Activated T-helper 17 cell treated with anti-CD3 and anti-CD28 coated beads, Interleukin-2, amount 50 U/mL, for 72 hours (primary cell): ENCODE measurements at places on chromosomes 5 and 9.

DNA sequence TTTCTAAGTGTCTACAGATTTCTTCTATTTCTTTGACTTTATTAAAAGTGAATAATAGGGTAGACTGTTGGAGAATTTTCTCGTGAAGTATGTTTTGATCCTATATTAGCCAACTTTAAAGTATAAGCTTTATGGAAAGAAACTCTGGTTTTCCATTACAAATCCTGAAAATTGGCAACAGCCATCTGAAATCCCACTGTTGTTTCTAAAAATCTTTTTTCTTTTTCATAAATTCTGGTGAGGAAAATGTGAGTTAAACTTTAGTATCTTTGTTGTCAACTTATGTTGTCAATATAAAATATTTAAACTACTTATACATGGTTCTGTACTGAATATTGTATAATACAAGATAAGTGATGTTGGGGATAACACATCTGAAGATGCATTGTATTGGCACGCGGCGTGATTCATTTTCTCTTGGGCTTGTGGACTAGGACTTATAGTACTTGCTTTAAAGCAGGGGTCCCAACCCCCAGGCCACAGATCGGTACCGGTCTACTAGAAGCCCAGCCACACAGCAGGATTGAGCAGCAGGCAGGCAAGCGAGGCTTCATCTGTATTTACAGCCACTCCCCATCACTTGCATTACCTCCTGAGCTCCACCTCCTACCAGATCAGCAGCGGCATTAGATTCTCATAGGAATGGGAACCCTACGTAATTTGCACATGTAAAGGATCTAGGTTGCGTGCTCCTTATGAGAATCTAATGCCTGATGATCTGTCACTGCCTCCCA lies 12.7 kb downstream of the MAMDC2 start:
- no peak for ATAC-seq

DNA sequence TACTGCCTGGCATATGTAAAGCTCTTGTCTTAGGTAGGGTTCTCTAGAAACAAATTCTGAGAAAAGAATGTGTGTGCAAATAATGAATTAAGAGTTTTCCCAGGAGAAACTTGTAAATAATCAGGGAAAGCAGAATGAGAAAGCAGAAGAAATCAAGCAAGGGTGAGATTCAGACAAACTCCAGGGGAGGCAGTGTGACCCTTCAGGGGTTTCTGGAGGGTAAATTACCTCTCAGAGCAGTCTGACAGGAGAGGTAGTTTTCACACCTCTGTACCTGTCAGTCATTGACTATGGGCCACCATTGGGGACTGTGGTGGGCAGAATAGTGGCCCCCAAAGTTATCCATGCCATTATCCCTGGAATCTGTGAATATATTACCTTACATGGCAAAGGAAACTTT lies 124.6 kb downstream of the KCTD16 start:
- no peak for ATAC-seq

- ATAC-seq = no peak
Measured at GRCh38 chr5:149932445-149933350, 11.9 kb downstream of the PDE6A start.

DNA sequence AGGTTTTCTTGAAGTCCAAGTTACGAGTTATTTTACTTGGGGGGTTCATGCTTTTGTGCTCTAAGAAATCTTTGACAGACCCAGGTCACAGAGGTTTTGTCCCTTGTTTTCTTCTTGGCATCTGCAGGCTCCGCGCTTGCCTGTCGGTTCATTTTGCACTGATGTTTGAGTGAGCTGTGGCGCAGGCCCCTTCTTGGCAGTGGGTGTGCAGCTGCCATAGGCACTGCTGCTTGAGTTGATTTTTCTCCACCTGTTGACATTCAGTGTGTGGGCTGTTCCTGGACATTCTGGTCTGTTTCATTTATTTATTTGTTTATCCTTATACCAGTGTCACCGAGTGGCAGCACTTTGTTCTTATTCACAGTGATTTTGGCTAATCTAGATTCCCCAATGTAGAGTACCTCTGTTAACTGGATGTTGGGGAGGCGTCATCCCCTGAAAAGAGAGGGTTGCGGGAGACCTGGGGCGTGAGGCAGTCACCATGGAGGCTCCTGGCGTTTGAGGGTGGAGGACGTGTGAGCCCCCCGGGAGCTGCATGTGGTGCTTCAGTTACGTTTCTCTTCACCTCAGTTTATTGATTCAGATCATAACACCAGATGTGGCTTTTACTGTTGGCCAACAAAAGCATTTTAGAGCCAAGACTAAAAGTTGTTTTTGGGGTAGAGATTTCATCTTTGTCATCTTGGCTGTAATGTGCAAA lies 121.4 kb upstream of the CACNA1B start:
- no peak for ATAC-seq

DNA sequence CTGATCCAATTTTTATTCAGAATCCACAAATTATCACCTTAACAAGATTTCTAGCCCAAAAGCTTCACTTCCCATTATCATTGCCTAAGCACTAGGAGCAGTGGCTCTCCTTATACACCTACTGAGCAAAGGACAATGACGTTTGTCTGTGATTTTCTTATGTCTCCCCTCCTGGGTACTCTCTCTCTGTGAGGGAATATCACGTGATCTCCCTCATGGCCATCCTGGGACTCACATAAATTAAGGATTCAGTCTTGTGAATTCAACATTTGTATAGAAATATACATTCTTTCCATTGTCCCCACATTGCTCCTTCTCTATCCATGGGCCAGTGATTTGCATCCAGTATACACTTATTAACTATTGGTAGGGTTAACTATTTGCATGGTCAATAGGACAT lies 476.5 kb downstream of the PLK2 start:
- ATAC-seq = no peak

DNA sequence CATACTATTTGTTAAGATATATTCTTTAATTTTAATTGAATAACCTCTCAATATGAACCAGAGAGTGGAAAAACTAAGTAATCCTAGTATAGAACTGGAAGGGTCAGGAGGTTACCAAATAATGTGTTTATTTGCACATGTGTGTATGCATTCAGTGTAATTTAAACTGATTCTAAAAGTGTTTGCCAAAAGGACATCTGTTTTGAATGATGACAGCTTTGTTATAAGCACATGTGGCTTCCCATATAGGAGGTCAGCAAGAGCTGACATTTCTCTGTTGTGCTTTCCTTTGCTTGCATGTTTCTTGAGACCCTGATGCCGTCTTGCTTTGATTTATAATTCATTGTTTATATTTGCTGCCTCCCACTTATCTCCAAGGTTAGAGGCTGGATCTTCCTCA lies 383.4 kb downstream of the BRINP1 start:
- no peak for ATAC-seq

GRCh38 chr9:114172981-114173833 lies 17.9 kb downstream of the COL27A1 start:
- no peak for ATAC-seq

DNA sequence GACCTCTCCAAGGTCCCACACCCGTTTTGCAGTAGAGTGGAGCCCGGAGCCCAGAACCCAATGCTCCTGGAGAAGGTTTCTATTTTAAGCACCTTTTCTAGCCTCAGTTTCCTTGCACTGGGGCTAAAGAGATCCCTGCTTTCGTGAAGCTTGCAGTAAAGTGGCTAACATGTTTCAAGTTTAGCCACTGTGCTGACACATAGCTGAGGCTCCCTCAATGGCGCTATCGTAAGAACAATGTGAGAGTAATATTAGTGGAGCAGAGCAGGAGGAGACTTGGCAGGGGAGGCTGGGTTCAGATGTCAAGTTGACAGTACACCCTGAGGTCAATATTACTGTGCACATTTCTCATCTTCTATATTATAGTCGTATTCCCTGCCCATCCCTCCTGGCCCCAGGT lies 7.9 kb downstream of the CTXN3 start:
- ATAC-seq = no peak

- no peak for ATAC-seq
Measured at GRCh38 chr5:99544356-99544755, 615.5 kb upstream of the CHD1 start.

- ATAC-seq = no peak
Measured at GRCh38 chr5:14851050-14851419, 20.5 kb downstream of the ANKH start.

GRCh38 chr5:138471052-138471361 lies 5.7 kb downstream of the EGR1 start:
- ATAC-seq = no peak

GRCh38 chr9:102405218-102405867 lies 589.8 kb upstream of the CYLC2 start:
- ATAC-seq = no peak
